ENCODE measurements at places on chromosomes 4 and X.
A peak's percentile ranks its signal among the peaks of the same experiment; 100 is the strongest.

GRCh38 chr4:10305816-10306215 lies 151.4 kb downstream of the ZNF518B start:
- no peak for ATAC-seq

DNA sequence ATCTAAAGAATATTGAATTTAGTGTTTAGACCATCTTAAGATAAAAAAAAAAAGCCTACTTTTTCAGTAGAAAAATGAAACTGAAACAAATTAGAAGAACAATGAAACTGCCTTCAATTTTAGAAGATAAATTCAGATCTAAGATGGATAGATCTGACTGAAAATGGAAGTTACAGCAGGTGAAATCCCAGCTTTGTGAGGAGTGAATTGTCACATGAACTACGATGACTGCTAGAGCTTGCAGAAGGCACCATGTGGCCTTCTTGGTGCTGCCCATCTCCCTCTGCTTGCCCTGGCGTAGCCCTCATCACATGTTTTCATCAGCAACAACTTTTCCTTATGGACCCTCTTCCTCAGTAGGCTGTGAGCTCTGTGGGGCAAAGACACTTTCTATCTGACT lies 51.4 kb upstream of the EMCN start:
- no peak for ATAC-seq

- no peak for ATAC-seq
Observed at GRCh38 chr4:3615386-3616286, 83.4 kb upstream of the LRPAP1 start.

- no peak for ATAC-seq
Observed at GRCh38 chr4:40262861-40263260, 66.0 kb downstream of the RHOH start.

- ATAC-seq = peak; percentile 58
Observed at GRCh38 chr4:185222598-185222997, 13.2 kb downstream of the SNX25 start.

GRCh38 chrX:149937871-149938426 lies 342 bp downstream of the EOLA2 start:
- no peak for ATAC-seq

DNA sequence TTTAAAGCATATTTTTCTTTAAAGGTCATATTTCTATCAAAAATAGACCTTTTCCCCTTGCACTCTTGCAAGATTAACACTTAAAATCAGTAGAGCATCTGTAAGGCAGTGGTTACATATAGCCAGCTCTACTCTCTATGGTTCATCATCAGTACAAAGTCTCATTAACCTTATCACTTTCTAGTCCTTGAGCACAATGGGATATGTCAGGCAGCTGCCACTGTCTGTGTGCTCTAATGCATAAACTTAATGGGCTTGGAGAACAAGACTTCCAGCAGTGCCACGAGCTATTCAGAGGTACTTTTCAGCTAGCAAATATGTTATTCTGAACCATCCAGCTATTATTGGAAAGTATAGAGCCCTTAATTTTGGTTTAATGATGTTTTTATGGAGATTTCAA lies 393.7 kb downstream of the GASK1B start:
- no peak for ATAC-seq

DNA sequence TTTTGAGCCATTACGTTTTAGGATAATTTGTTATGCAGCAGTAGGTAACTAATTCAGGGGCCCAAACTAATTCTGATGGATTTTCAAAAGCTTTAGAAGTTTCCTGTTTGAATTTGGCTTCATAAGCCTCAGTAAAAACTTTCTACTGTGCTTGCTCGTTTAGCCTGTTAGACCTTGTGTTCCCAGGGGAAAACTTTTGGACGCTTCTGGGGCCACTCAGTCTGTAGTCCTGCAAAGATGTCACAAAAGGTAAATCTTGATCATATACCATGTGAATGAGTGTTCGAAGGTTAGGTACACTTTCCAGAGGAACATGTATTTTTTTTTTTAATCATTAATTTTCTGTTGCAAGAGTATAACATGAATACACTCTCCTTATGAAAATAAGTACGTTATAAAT lies 70.7 kb downstream of the SUPT20HL2 start:
- no peak for ATAC-seq

GRCh38 chr4:123676071-123676889 lies 279.7 kb downstream of the SPRY1 start:
- ATAC-seq = no peak

GRCh38 chr4:19193274-19193981 lies 1058.3 kb upstream of the SLIT2 start:
- no peak for ATAC-seq

- no peak for ATAC-seq
Observed at GRCh38 chr4:85580489-85580888, 105.5 kb downstream of the ARHGAP24 start.

GRCh38 chr4:154124539-154125255 lies 335.8 kb upstream of the SFRP2 start:
- no peak for ATAC-seq

GRCh38 chr4:164320847-164321246 lies 433.1 kb upstream of the SMIM31 start:
- no peak for ATAC-seq

GRCh38 chrX:63327788-63328187 lies 23.3 kb downstream of the SPIN4 start:
- no peak for ATAC-seq

- ATAC-seq = peak; percentile 7
Observed at GRCh38 chr4:183099537-183100297, 660 bp downstream of the WWC2 start.

- ATAC-seq = no peak
Observed at GRCh38 chr4:4981427-4981826, 37.8 kb downstream of the CYTL1 start.

GRCh38 chr4:8582436-8582835 lies 2.2 kb downstream of the GPR78 start:
- ATAC-seq = no peak

DNA sequence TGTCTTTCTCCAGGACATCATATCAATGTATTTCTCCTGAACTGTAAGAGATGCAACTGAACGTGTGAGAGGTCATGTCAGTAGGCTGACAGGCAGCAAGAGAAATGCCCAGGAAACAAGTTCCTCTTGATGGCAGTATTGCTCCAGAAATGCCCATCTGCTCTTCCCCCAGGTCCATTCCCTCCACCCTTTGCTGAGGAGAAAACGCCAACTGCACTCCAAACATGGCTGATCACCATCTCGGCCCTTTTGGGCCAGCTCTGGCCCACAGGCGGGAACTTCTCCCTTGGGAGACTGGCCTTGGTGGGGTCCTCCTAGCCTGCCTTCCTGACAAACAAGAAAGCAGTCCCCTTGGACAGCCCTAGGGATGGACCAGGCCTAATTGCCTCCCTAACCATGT lies 276.5 kb upstream of the AGTR2 start:
- ATAC-seq = peak; percentile 73

GRCh38 chr4:24515698-24516097 lies 68.7 kb downstream of the DHX15 start:
- ATAC-seq = no peak

- no peak for ATAC-seq
Observed at GRCh38 chr4:39987485-39987884, 9.8 kb upstream of the PDS5A start.

- no peak for ATAC-seq
Observed at GRCh38 chrX:18891548-18891945, 92.4 kb downstream of the PHKA2 start.

DNA sequence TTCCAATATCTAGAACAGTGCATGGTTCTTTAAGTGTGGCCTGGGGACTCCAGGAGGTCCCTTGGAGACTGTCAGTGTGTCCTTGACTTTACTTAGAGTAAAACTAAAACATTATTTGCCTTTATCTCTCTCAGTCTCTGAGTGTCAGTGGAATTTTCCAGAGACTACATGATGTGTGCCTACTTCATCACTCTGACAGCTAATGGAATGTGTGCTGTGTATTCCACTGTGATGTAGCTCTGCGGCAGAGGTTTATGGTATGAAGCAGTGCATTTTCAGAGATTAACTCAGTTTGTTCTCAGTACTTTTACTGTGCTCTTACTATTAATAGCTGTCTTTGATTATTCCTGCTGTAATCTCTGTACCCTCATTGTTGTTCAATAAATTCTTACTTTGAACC lies 85.6 kb downstream of the MANBA start:
- peak; percentile 88 for ATAC-seq

- ATAC-seq = peak; percentile 99
Observed at GRCh38 chrX:119880552-119881437, 9.2 kb downstream of the NDUFA1 start.

DNA sequence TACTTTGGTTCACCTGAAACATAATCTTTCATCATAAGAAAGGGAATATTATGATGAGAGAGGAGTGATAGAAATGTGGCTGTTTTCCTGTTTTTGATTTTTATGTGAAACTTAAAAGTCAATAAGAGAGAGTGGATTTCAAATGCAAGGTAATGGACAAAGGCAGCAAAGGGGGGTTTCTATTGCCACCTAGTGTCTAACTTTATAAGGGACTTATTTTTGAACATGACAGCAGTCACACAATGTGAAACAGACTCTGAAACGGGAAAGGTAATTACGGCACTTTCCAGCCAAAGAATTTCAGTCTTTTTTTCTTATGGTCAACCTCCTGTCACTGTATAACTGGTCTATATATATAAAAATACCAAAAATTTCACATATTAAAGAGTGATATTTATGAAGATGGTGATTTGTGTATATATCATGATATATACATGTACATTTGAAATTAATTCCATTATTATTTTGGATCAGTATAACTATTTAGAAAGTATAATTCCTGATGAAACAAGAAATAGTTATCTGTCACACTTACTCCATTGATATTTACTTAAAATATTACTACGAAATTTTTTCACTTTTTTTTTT lies 127.1 kb downstream of the FBXO8 start:
- peak; percentile 68 for ATAC-seq

DNA sequence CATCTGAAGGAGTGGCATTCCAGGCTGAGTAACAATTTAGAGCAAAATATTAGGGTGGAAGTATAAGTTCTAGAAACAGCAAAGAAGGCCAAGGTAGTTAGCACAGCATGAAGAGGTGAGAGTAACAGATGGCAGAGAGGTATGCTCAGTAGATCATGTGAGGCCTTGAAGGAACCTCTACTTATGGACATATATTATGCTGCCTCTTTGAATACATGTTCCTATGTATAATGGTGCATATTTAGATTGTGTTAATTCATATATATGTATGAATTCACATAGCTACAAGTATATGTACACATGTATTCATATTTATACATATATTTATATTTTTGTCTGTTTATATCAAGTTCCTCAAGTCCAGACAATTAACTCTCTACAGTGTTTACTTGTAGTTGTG lies 355.2 kb downstream of the KCTD8 start:
- ATAC-seq = no peak

DNA sequence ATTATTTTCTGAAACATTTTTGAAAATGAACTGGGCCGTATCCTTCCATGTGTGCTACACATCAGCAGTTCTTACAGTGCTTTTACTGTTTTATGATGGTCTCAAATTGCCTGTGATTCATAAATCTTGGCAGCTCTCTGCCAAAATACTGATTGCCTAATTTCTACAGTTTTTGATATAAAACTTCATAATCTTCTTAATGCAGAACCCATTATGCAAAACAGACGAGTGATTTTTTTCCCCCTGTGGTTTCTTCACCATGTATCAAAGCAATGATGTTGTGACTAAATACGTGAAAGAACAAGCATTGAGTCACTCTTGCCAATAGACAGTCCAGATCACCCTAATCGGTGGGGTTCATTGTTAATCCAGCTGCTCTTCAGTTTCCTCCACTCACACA lies 156.4 kb upstream of the WDR1 start:
- no peak for ATAC-seq

DNA sequence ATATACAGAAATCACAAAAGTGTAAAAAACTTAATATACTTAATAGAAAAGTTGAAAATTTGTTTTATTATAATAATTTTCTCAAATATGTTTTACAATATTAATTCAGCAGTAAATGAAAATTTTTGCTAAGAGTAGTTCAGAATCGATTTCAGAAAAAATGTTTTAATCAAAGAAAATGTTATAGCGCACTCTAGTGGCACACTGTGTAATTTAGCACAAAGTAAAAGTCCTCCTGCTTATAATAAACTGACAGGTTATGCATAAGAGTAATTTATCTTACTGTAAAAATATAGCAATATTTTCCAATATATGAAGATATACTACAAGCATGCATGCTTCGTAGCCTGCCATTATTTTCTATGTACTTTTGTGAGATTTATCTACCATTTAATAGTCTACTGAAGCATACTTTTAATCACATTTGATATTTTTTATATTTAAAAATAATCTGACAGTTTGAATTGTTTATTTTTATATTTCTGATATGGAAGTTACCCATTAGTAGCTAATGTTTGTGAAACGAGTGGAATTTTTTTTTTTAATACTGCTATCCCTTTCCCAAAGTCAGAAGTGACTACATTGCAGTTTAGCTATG lies 217.9 kb upstream of the KLHL4 start:
- ATAC-seq = no peak

- ATAC-seq = no peak
Observed at GRCh38 chr4:162509333-162509732, 345.5 kb upstream of the FSTL5 start.

DNA sequence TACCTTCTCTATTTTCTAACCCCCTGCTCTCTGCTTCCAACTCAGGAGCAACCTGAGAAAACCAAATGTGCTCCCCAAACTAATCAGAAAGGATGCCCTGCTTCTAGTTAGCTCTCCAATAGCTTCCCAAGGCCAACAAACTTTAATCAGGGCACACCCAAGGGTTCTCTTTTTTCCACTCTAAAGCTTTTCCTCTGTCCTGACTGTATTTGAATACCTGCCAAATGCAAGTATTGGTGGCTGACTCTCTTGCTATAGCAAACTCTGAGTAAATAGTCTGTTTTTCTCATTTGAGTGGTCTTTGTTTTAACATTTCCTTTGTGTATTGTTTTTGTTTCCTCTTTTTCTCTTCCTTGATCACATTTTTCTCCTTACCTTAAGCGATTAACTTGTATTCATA lies 52.5 kb downstream of the GBA3 start:
- no peak for ATAC-seq

- no peak for ATAC-seq
Observed at GRCh38 chr4:22192084-22192511, 243.5 kb upstream of the KCNIP4 start.

GRCh38 chr4:141058591-141059512 lies 74.4 kb downstream of the RNF150 start:
- peak; percentile 78 for ATAC-seq

- no peak for ATAC-seq
Observed at GRCh38 chr4:152992466-152992865, 56.3 kb downstream of the FHDC1 start.

DNA sequence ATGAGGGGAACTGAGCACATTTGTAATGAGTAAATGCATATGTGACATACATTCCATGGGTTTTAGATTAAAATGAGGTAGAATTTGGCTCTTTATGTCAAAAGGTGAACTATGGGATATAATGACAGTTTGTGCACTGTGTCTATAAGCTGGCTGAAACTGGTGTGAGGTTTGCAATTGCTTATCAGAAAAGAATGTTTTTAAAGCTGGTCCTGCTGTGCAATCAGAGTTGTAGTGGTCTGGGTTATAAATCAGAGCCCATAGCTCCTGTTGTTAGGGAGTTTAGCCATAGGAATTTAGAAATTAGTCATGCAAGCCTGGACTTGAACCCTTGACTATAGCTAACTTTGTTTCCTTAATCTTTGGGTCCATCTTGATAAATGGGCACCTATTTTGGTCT lies 23.1 kb upstream of the GATB start:
- no peak for ATAC-seq

- ATAC-seq = peak; percentile 22
Observed at GRCh38 chr4:24690436-24690835, 104.9 kb upstream of the SOD3 start.

All from SK-N-SH treated with all-trans-retinoic acid at 6 μM for 48 hours (cell line).